ENCODE measurements at places on chromosomes 4 and X.

GRCh38 chr4:106444557-106444956, 76.0 kb upstream of the GIMD1 start:
- DNase-seq, result no peak

DNA sequence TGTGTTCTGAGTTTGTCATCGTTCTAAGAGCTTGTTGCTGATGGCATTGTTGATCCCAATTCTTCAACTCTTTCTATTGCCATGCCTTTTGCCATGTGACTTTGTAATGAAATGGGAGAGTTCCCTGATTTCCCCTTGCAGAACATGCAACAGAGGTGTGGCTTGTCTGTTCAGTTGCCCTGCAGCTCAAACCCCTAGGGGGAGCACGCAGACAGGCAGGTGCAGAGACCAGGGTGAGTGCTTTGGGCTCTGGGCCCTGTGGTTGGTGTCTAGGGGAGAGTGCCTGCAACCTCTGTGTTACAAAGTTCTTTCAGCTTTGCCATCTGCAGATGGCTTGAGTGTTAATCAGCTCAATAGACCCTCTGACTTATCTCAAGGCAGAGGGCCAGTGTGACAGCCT, 332.7 kb downstream of the MID1IP1 start:
- peak; percentile 20 for DNase-seq

DNA sequence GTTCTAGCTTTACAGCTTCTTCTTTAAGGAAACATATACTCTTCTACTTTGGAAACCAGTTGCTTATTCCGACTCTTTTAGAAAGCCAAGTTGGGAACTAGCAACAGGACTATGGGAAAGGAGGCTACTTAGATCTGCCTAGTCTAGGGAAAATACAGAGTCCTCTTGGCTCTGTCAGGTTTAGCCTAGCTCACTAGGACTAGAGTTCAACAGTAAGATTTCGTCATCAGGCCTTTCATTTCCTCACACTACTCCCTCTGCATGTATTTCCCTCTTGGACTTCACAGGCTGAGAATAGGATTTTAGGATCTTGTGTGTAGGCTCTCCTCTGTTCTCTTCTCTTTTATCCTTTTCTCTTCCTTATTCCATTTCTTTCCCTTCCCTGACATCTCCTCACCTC, 409.8 kb downstream of the AR start:
- no peak for DNase-seq

DNA sequence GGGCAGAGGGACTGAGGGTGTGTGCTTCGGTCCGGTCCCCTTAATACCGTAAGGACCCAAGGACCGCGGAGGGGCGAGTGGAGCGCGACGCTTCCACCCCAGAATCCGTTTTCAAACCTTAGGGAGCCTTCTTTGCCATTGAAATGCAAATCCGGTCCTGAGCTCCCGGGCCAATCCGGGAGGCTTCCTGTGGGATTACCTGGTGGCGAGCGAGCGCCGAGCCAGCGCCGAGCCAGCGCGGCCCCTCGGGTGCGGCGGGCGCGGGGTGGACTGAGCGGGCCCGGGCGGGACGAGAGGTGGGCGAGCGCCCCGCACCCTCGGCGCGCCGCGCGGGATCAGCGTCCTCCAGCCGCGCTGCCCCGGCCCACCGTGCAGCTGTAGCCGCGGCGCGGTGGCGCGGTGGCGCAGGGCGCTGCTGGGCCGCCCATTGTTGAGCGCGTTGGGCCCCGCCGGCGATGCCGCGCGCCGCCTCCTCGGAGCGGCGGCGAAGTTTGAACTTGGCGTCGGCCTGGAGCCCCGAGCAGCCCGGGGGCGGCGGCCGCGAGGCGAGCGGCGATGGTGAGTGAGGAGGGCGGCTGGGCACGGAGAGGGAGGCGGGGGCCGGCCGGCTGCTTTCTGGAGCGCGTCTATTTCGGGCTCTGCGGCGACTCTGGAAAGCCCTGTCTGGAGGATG, 208.7 kb downstream of the SOWAHB start:
- no peak for DNase-seq

DNA sequence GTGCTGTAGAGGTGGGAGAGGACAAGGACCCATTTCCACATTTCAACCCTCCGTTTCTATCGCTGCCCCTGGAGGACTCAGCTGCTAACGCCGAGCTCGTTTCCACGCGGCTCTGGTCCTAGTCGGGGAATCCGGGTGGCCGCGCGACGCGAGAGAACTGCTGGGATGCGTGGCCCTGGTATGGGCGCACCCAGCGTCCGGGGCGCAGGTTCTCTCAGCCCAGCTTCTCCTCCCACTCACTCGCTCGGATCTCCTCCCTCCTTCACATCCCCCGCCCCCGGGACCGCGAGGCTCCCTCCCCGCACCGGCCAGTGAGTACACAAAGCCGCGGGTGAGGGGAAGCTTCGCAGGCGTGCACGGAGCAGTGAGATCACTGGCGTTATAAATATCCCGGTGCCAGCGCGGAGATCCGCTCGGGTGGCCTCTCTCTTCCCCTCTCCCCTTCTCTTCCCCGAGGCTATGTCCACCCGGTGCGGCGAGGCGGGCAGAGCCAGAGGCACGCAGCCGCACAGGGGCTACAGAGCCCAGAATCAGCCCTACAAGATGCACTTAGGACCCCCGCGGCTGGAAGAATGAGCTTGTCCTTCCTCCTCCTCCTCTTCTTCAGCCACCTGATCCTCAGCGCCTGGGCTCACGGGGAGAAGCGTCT, at the start of gene FGF5:
FGF5 (plus strand) TSS at position 412 of the 649 bp plus-strand sequence; CDS start at position 573, 161 bp downstream.
- DNase-seq, result no peak

DNA sequence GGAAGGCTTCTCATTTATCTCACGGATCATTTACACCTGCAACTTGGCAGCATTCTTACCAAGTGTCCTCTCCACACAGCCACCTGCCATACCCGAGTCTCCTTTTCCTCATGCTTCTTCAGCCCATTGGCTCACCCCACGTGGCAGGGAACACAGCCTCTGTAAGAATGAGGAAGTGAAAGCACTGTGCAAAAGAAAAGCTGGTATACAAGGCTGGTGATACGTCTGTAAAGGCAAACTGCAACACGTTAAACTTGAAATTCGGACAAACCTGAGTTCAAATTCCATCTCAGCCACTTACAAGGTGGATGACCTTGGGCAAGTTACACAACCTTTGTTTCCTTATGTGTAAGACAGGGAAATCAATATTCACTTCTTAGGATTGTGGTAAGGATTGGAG, 164.0 kb upstream of the RASGEF1B start:
- peak; percentile 84 for DNase-seq

DNA sequence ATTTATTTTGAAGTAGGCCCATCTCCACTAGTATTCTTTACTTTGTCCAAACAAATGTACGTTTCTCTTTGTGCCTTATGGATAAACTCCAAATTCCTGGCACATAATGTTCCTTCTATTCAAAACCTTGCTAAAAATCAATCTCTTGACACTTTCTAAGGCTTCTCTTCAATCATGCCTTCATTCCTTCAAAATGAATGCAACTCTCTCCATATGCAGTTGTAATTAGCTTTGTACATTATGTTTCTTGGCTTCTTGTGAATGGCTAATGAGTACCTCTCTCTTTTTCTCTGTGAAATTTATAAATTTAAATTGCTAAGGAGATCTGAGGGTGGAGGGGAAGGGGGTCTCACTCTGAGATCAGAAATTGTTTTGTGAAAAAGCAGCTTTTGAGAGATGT, 24.0 kb upstream of the ANK2 start:
- DNase-seq, result no peak

DNA sequence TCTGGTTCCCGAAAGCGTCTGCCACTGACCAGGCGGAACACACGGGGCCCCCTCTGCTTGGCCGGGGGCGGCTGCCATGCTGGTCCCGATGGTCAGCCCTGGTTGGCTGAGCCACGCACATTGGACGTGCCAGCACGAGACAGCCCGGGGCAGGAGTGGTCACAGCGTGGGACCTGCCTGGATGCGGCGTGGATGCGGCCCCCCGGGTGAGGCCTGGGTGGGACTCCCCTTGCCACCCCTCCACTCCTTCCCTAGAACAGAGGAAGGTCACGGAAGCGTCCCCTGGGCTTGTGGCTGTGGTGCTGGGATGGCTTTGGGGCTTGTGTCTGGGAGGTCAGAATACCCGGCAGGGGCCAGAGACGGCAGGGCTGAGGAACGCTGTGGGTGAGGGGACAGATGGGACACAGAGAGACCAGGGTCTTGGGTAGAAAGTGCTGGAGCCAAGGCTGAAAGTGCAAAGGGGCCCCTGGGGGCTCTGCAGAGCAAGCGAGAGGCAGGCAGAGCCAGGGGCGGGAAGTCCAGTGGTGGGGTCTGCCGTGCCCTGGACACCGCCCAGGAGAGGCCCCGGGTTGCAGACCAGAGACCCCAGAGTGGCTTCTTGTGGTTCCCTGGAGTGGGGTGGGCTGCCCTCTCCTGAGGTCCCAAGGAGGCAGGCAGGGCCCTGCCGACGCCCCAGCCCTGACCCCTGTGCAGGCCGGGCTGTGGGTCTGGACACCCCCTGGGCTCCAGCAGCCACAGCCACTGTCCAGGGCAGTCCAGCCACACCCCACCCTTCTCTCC, 8.6 kb upstream of the CPLX1 start:
- no peak for DNase-seq

DNA sequence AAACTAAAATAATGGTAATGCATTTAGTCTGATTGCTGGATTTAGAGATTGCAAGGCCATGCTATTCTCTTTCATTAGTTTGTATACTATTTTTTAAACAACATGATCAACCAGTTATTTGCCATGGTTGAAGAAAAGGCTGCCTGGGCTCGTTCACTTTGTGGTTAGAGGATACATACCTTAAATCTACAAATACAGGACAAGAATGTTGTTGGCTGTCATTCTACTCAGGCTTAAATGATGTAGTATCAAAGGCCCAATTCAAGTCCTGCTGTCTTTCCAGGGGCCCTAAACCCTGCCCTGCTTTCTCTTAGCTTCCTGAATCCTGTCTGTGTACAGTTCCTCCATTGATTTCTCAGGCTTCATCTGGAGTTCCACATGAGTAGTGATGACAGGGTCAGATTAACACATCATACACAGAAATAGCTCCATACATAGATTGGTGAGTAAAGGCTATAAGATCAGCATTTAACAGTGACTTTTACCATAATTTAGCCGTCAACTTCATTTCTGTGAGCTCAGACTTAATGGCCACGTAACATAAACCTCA, 114.9 kb upstream of the GPRIN3 start:
- no peak for DNase-seq

- DNase-seq, result no peak
Observed at GRCh38 chr4:90246816-90247215, 119.6 kb downstream of the CCSER1 start.

All from pons (tissue), 1 donor.